ENCODE measurements at places on chromosomes 4 and X.
A peak's percentile ranks its signal among the peaks of the same experiment; 100 is the strongest.

DNA sequence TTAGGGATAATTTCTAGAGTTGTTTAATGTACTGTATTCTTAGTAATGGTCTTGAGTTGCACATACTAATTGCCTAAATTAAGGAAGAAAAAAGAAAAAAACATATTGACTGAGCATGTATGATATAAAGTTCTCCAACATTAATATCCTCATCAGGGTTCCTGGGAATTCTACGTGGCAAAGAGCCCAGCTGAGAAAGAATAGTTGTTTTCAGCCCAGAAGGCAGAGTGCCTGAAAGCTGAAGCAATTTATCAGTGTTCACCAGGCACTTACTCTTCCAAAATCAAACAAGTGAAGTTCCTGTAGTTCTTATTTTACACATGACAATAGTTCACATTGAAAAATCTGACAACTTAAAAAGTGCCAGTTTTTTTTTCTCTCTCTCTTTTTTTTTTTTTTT lies 27.7 kb downstream of the YIPF7 start:
- DNase-seq, result no peak

DNA sequence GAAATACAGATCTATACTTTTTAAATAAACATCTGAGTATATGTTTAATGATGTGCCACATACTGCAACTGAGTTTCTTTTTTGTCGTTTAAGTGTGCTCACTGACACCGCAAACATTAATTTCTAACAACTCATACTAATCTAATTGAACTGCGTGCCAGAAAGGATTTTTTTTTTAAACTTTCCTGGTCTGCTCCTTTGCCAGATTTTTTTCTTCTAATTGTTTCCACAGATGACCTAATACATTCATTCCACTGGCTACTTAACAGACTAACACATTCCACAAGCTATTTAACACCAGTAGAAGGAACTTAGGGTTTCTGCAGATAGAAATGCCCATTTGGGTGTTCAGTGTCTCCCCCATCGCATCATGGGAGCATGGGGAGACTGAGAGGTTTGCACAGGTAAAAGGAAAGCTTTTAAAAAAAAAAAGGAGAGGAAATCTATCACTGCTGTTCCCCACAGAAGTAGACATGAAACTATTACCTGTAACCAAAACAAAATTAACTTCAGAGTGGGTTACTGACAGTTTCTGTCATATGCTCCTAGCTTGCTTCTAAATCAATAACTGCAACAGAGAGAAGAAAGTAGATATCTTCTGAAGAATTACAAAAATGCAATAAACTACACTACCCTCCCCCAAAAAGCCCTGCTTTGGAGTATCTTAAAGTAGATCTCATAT lies 31.6 kb downstream of the SH3KBP1 start:
- DNase-seq, result no peak

DNA sequence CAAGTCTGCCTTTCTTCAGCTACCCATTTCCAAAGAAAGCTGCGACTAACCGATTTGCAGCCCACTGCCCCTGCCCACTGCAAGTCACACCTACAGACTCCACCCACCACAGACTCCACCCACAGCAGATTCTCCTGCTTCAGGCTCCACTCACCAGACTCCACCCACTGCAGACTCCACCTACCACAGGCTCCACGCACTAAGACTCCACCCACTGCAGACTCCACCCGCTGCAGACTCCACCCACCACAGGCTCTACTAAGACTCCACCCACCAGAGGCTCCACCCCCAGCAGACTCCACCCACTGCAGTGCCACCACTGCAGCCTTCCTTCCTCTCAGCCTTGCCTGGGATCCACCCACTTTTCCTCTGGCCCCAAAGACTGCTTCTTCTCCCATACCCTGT lies 41.3 kb downstream of the ABLIM2 start:
- peak; percentile 44 for DNase-seq

- no peak for DNase-seq
These were observed 164.6 kb downstream of the PRKX start for GRCh38 chrX:3548765-3549391.
